Adipocyte (in vitro differentiated cells): ENCODE measurements at places on chromosomes 11 and 22.

DNA sequence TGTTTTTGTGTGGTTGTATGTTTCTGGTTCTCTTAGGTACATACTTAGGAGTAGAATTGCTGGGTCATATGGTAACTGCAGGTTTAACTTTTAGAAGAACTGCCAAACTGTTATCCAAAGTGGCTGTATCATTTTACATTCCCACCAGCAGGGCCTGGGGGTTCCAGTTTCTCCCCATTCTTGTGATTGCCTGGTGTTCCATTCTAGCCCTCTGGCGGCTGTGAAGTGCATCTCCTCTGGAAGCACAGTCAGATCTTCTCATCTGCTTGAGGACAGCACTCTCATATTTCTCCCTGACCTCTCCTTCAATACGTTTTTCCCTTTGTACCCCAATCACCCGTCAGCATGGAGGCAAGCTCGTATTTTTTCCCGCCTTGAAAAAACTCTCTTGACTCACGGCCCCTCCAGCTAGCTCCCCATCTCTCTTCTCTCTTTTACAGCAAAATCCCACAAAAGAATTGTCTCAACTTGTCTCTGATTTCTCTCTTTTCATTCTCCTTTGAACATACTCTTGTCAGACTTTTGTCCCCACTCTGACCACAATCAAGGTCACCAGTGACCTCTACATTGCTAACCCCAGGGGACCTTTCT lies 56.8 kb upstream of the THY1 start:
- DNase-seq, result no peak

DNA sequence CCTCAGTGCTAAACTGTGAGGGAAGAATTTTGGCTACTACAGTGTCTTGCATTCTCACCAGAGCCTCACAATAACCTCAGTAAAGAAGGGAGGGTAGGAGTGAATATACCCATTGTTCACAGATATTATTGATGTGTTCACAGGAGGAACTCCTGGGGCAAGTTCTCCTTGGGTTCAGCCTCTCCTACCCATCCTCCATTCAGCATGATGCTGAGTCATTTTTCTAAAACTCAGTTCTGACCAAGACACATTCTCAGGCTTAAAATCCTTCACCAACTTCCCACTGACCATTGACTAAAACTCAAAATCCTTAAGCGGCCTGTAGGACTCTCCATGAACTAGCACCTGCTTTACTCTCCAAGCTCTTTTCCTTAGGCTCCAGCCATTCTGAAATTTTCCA lies 48.7 kb downstream of the SYTL2 start:
- DNase-seq, result no peak

- DNase-seq, result no peak
Measured at GRCh38 chr22:23446796-23447350, 133.2 kb downstream of the IGLL1 start.

DNA sequence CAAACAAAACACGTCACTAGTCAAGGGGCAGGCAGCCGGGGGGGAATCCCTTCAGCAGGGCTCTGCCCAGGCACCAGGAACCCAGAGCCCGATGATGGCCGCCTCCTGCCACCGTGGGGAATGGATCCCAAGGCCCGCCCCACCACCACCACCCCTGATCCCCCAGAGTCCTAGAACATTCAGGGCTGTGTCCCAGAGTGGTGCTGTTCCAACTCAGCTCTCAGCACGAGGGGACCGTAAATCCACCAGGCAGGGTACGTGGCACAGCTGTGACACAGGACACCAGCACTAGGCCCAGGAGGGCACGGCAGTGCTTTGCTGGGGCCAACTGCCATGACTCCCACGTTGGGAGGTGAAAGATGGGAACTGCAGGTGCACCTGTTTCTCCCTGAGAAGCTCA lies 29.6 kb downstream of the ANO1 start:
- DNase-seq, result no peak

DNA sequence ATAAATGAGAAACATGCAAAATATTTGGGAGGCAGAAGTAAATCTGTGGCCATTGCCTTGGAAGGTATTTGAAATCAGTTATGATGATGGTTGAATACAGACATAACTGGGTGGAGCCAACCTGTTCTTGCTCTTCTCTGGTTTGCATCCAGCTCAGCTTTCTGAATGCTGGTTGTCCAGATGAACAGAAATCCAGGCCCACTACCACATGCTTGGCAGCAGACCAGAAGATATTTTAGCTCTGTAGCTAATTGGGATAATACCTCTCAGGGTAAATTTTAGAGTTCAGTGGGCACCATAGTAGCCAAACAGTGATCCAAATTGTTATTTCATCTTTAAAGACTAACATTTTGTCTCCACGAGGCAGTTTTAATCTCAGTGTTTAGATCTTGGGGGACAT lies 308.3 kb downstream of the RAB38 start:
- no peak for DNase-seq

DNA sequence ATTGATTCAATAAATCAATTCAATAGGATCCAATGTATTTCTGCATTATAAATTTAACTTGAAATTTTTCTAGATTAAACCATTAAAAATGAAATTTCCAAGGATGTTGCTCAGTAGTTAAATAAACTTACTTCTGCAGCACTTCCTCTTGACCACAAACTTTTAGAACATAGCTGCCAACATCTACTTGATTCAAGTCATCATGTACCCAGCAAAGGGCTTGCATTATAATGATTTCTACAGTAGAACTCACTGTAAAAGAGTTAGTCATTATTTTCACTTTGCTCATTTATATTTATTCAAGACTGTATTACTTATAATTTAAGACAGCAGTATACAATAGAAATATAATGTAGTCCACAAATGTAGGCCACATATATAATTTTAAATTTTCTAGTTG lies 59.2 kb downstream of the PIK3C2A start:
- no peak for DNase-seq

GRCh38 chr22:20963201-20964052 lies 3.6 kb upstream of the AIFM3 start:
- DNase-seq, result no peak
